ENCODE measurements at places on chromosomes 4 and X.
A peak's percentile ranks its signal among the peaks of the same experiment; 100 is the strongest.

- DNase-seq, result no peak
Observed at GRCh38 chr4:151806511-151806927, 45.7 kb upstream of the GATB start.

DNA sequence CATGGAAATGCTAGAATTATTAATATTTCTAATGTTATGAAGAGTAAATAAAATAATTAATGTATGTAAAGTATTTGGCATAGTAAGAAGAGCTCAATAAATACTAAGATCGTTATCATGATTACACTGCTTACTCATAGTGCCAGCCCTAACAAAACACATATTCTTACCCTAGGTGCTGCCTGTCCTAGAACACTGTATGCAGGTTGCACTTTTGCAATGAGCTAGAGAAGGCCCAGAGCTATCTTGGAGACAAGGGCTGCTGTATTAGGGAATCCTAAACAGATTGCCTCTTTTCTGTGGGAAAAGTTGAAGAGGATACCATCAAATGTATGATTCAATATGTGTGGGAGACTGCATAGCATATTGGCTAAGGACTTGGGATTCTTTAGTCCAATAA, 48.0 kb upstream of the TMEM164 start:
- no peak for DNase-seq

DNA sequence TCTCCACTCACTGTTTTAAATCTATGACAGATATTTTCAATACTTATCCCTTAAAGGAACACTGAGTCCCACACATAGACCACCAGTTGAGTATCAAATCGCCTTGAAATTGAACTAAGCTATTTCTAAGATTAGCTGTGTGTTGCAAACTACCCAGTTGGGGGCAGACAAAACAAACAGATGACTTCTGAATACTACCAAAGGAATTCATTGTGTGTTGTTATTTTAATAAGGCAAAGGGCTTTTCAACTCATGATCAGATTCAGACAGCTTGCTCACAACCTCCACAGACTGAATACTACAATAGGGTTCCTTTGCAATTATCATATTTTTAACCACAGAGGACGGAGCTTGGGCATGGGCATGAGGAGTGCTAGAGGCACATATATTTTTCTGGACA, 283.0 kb upstream of the GPC4 start:
- DNase-seq, result peak; percentile 1

DNA sequence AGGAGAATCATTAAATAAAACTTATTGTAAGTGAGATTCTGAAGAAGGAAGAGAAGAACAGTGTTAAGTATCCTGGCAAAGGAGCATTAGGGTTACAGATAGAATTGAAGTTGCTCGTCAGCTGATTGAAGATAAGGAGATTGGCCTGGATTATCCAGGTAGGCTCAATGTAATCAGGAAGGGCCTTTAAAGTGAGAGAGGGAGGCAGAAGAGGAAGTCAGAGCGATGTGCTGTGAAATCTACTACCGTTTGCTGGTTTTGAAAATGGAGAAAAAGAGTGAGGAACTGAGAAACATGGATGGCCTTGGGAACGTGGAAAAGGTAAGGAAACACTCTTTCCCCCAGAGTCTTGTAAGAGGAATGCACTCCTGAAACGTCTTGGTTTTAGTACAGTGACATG, 245.7 kb downstream of the ANTXR2 start:
- no peak for DNase-seq

GRCh38 chrX:16528620-16529019, 121.3 kb upstream of the S100G start:
- no peak for DNase-seq

All from RWPE1 (cell line).